Uterus (tissue), 4 donors: ENCODE measurements at places on chromosomes 7 and 10.

GRCh38 chr7:19116121-19117090, 1.0 kb downstream of the TWIST1 start:
- peak overlapping the region; percentile 91 for H3K27ac ChIP-seq
- H3K27me3 ChIP-seq = no peaks in the 10 kb centered on the region
- H3K4me3 ChIP-seq = peak overlapping the region; percentile 68
- peak; percentile 28 for DNase-seq

DNA sequence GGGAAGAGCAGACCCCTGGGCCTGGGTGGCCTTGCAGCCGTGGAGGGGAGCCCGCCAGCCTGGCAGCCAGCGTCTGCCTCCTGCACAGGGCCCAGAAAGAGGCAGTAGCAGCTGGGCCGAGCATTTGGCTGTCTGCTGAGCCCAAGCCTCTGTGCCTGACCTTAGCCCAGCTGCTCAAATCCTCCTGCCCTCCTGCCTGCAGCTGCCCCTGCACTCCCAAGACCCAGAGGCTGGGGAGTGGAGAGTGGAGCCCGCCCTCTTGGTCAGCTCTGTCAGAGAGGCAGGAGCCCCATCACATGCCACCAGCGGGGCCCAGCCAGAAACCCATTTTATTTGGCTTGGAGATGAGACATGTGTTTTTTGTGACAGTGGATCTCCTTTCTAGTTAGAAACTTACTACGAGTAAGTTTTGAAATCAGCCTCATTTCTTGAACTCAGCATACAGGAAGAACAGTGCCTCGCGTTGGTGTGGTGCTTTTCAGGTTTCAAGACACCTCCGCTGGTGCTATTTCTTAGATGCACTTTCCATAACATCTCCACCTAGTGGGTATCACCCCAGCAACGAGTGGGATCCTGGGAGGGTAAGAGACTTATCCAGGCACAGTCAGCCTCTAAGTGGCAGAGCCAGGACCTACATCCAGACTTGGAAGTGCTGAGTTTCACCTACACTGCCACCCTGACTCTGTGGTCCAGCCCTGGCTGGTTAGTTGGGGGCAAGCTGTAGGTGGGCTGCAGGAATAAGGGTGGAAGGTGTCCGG, 477.1 kb downstream of the RPS24 start:
- H3K4me3 ChIP-seq = no peak overlapping the region
- no peaks in the 10 kb centered on the region for H3K27me3 ChIP-seq
- peak overlapping the region; percentile 76 for H3K27ac ChIP-seq

DNA sequence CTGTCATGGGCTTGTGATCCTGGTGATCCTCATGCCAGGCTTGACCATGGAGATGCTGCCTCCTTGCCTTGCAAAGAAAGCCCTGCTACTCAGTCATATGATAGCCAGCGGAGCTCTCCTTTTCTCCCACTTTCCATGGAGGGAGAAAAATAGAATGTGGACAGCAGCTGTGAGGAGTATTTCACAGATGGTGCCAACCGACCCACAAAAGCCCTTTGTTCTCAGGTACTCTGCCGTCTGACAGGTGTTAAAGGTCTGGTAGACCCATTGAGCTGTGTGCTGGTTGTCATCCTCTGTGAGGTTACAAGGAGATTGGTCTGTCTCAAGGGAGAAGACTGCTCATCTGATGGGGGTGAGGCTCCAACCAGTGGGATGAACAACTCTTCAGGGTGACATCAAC, 29.5 kb upstream of the COBL start:
- H3K27ac ChIP-seq = no peak overlapping the region
- H3K27me3 ChIP-seq = no peaks in the 10 kb centered on the region
- H3K36me3 ChIP-seq = no peaks in the 10 kb centered on the region
- no peak for DNase-seq
- H3K4me1 ChIP-seq = no peaks in the 10 kb centered on the region

DNA sequence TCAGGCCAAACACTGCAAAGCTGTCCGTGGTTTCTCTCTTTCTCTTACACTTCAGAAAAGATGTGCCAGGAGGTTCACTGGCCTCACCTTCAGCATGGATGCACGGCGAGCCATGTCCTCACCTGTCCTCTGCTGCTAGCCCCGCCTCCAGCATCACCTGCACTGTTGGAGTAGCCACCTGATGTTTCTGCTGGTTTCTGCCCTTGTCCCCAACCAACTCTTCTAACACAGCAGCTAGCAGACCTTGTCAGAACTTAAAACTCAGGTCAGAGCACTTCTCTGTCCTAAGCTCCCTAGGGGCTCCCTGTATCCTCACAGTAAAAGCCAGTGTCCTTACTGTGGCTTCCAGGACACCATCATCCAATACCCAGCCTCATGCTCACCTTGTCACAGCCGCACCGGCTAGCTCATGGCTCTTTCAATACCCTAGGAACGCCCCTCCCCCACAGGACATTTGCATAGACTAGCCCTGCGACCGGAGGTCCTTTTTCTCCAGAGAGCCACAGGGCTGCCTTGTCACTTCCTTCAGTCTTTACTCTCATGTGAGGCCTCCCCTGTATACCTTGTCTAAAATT, 15.2 kb downstream of the PALD1 start:
- no peak overlapping the region for H3K4me3 ChIP-seq
- no peaks in the 10 kb centered on the region for H3K27me3 ChIP-seq
- H3K36me3 ChIP-seq = no peaks in the 10 kb centered on the region

DNA sequence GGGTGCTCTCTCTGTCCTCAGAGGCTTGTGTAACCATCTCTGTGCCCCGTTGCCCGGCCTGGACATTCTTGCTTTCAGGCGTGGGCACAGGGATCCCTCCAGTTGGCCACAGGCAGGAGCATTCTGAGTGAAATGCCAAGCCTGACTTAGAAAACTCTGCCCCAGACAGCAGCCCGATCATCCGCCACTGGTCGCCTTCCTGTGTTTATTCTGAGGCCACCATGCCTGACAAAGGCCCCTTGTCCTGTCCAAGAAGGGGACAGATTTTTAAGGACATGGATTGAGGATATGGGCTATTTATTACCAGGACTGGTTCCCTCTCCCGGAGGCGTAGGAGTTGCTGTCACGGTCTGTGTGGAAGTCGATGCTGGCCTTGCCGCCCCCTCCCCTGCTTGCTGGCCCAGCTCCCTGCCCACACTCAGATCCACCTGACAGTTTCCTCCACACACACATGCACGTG, 54.3 kb downstream of the SPOCK2 start:
- no peaks in the 10 kb centered on the region for H3K36me3 ChIP-seq
- DNase-seq = no peak
- H3K27me3 ChIP-seq = no peaks in the 10 kb centered on the region
- peak overlapping the region; percentile 89 for H3K27ac ChIP-seq

- H3K36me3 ChIP-seq = no peaks in the 10 kb centered on the region
- no peak overlapping the region for H3K4me3 ChIP-seq
- no peak for DNase-seq
Observed at GRCh38 chr7:3188946-3189345, 112.1 kb upstream of the SDK1 start.

DNA sequence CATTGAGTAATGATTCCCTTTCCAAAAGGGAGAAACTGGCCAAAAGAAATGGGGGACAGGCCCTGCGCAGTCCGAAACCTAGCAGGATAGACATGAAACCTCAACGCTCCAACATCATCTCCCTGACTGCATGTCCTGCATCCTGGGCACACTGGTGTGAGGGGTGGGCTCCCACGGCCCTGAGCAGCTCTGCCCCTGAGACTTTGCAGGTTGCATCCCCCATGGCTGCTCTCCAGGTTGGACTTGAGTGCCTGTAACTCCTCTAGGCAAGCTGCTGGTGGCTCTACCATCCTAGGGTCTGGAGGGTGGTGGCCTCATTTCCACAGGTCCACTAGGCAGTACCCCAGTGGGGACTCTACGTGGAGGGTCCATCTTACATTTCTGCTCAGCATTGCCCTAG, 16.3 kb upstream of the CRYGN start:
- no peaks in the 10 kb centered on the region for H3K36me3 ChIP-seq
- no peak overlapping the region for H3K27ac ChIP-seq
- H3K4me1 ChIP-seq = peaks cover 6% of the 10 kb centered on the region
- peak; percentile 12 for DNase-seq
- no peaks in the 10 kb centered on the region for H3K27me3 ChIP-seq
- H3K4me3 ChIP-seq = no peak overlapping the region

DNA sequence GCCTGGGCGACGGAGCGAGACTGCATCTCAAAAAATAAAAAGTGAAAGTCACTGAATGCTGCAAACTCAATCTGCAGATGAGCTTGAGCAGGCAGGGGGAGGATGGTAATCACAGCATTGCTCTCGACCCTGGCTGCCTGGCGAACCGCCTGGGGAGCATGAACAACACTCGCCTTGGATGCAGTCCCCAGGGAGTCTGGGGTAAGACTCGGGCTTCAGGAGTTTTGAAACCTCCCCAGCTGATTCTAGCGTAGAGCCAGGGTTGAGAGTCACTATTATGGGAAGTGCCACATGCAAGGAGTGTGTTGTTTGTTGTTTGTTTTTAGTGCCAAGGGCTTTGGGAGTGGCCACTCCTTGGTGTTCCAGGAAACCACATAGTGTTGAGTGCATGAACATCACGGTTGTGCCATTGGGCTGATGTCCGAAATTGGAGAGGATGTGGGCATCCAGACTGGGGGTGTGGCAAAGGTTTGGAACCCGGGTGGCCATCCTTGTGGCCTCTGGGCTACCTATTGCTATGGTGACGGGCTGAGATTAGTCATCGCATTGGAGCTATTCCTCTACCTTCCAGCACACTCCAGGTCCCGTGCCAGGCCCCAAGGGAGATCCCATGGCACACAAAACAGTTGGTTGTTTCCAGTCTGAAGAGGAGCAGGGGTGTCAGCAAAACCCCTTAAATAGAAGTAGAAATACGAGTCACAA, 92.6 kb downstream of the RGS10 start:
- H3K4me3 ChIP-seq = no peak overlapping the region
- H3K27ac ChIP-seq = no peak overlapping the region
- H3K27me3 ChIP-seq = no peaks in the 10 kb centered on the region
- no peaks in the 10 kb centered on the region for H3K4me1 ChIP-seq
- H3K36me3 ChIP-seq = no peaks in the 10 kb centered on the region
- peak; percentile 57 for DNase-seq

GRCh38 chr7:145212050-145212449, 376.2 kb upstream of the TPK1 start:
- no peaks in the 10 kb centered on the region for H3K4me1 ChIP-seq
- no peak overlapping the region for H3K4me3 ChIP-seq
- no peaks in the 10 kb centered on the region for H3K36me3 ChIP-seq
- DNase-seq = no peak
- H3K27ac ChIP-seq = no peak overlapping the region
- no peaks in the 10 kb centered on the region for H3K27me3 ChIP-seq

GRCh38 chr7:90816511-90817142, 220.5 kb downstream of the CDK14 start:
- H3K36me3 ChIP-seq = no peaks in the 10 kb centered on the region
- H3K4me3 ChIP-seq = no peak overlapping the region
- H3K4me1 ChIP-seq = no peaks in the 10 kb centered on the region
- peak; percentile 33 for DNase-seq
- H3K27me3 ChIP-seq = no peaks in the 10 kb centered on the region

DNA sequence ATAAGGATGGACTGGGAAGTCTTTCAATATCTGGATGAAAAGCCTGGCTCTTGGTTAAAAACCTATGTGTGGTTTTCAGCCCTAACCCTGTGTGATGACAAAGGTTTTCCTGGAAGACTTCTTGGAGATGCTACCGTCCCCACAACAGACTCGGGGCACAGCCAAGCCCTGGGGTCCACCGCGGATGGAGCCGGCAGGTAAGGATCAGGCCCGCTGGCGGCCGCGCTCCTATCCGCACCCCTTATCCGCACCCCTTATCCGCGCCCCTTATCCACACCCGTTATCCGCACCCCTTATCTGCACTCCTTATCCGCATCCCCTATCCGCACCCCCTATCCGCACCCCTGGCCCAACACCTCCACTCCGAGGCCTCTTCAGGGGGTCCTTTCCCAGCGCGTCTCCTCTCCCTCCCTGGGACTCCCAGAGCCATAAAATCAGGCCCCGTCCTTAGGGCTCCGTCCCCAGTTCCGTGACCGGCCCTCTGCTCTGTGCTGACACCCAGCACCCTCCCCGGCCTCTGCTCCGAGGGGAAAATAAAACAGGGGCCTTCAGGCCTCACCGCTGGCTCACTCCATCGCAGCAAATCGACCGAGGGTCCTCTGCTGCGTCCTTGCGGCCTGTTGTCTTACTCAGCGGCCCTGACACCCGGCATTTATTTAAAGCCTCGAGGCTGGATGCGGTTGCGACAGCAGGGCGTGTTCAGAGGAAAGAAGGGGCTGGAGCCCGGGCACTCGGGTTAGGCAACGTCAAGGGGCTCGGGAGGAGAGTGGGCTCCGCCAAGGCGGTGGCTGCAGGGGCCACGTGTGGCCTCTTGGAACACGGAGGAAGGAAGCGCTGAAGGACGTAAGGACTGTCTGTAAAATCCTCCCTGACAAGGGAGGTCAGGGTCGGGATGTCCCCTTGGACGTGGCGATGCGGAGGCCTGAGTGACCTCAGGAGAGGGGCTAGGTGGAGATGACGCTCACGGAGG, 215.1 kb upstream of the ADARB2 start:
- no peaks in the 10 kb centered on the region for H3K27me3 ChIP-seq
- DNase-seq = no peak
- no peaks in the 10 kb centered on the region for H3K4me1 ChIP-seq
- H3K4me3 ChIP-seq = no peak overlapping the region
- no peak overlapping the region for H3K27ac ChIP-seq

- H3K36me3 ChIP-seq = no peaks in the 10 kb centered on the region
- H3K27me3 ChIP-seq = no peaks in the 10 kb centered on the region
- H3K4me3 ChIP-seq = no peak overlapping the region
- no peak for DNase-seq
- H3K27ac ChIP-seq = no peak overlapping the region
Observed at GRCh38 chr10:119815671-119816070, 57.0 kb downstream of the MCMBP start.
